ENCODE measurements at places on chromosomes 5 and 9. TPM values are rescaled to one million over a fixed set of nuclear protein-coding genes. Genes with fewer than 3 reads are reported as not detected.

- DNase-seq, result no peak
- H3K4me3 ChIP-seq, result no peak overlapping the region
- H3K4me1 ChIP-seq, result peaks cover 68% of the 10 kb centered on the region
- H3K27me3 ChIP-seq, result no peaks in the 10 kb centered on the region
- H3K27ac ChIP-seq, result no peak overlapping the region
- H3K36me3 ChIP-seq, result no peaks in the 10 kb centered on the region
Observed at GRCh38 chr5:57839025-57839424, 356.4 kb upstream of the ACTBL2 start.

DNA sequence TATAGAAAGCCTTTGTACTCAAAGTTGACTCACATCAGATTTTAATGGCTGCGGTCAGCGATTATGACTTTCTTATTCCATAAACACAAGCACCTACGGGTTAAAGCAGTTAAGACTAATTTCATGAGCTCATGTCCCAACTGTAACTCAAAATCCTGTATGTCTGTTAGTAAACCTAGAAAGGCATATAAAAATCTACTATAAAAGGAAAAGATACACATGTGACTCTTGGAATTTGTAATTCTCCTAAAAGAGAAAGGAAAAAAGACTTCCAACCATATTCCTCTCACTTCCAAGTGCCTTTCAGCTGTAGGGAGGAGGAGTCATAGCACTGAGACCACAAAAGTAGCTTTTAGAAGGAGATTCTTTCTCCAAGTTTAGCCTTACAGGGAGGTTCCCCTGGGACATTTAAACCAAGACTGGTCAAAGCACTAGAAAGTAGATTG lies 129.1 kb downstream of the EBF1 start:
- H3K4me3 ChIP-seq, result no peak overlapping the region
- no peak for DNase-seq
- no peak overlapping the region for H3K27ac ChIP-seq
- no peaks in the 10 kb centered on the region for H3K27me3 ChIP-seq

- H3K4me1 ChIP-seq, result no peaks in the 10 kb centered on the region
- H3K27me3 ChIP-seq, result no peaks in the 10 kb centered on the region
- DNase-seq, result no peak
- no peaks in the 10 kb centered on the region for H3K36me3 ChIP-seq
- no peak overlapping the region for H3K27ac ChIP-seq
Observed at GRCh38 chr9:33403941-33404787, 1.8 kb upstream of the AQP7 start.

- H3K27ac ChIP-seq, result no peak overlapping the region
- no peaks in the 10 kb centered on the region for H3K4me1 ChIP-seq
- no peak overlapping the region for H3K4me3 ChIP-seq
- no peaks in the 10 kb centered on the region for H3K36me3 ChIP-seq
- DNase-seq, result peak; percentile 48
Observed at GRCh38 chr5:132063090-132063911, 2.8 kb downstream of the IL3 start.

DNA sequence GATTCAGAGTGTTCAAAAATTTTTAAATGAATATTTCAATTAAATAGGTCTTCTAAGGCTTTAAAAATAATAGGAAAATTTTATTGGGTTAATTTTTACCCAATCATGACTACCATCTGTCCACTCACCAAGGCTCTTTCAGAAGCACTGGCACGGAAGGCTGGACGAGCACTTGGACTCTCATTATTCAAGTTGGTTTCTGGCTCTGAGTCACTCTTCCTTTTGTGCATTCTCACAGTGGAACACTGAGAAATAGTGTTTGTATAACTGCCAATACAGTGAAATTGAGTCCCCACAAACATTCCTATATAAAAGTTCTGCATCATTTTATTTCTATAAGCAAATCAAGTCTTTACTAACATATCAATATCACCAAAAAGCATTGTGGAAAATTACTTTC lies 1149.0 kb downstream of the EFNA5 start:
- H3K36me3 ChIP-seq, result no peaks in the 10 kb centered on the region
- H3K4me1 ChIP-seq, result peaks cover 14% of the 10 kb centered on the region
- no peaks in the 10 kb centered on the region for H3K27me3 ChIP-seq

DNA sequence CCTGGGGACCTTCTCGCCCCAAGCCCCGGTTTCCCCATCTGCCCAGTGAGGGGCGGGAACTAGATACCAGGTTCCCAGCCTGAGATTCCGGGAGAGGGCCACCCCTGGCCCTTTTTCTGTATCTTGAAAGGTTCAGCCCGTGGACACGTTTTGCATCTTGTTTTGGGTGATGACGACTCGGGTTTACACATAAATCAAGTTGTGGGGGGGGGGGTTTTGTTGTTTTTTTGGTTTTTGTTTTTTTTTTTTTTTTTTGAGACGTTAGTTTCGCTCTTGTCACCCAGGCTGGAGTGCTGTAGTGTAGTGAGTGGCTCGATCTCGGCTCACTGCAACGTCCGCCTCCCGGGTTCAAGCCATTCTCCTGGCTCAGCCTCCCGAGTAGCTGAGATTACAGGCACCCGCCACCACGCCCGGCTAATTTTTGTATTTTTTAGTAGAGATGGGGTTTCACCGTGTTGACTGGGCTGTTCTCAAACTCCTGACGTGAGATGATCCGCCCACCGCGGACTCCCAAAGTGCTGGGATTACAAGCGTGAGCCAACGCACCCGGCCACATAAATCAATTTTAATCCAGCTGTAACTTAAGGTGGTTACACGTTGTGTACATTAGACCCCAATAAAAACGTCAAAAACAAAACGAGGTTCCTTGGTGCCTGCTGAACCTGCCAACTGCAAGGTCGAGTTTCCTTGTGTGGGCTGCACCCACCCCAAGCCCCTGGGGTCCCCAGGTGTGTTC lies 1.1 kb upstream of the BRD3 start:
- peak overlapping the region; percentile 52 for H3K27ac ChIP-seq
- H3K27me3 ChIP-seq, result peaks cover 16% of the 10 kb centered on the region
- H3K36me3 ChIP-seq, result no peaks in the 10 kb centered on the region
- peak; percentile 57 for DNase-seq
- H3K4me1 ChIP-seq, result peaks cover 12% of the 10 kb centered on the region

- no peaks in the 10 kb centered on the region for H3K4me1 ChIP-seq
- H3K27ac ChIP-seq, result no peak overlapping the region
- no peaks in the 10 kb centered on the region for H3K36me3 ChIP-seq
- no peak for DNase-seq
- no peak overlapping the region for H3K4me3 ChIP-seq
Observed at GRCh38 chr5:81488862-81489261, 94.9 kb upstream of the ACOT12 start.

DNA sequence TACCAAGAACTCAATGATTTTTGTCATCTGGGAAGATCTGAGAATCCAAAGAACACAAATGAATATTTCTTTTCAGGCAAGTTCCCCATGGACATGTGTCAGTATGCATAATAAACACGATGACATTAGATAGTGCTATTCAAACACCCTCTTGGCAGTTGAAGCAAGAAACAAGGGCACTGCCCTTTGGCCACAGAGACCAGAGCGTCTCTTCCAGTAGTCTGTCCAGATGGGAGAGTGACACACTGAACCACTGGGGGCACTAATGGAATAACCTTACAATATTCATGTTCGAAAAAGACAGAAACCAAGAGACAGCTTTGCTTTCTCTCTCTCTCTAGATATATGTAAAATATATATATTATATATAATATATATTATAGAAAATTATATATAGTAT lies 301.9 kb downstream of the CTNND2 start:
- no peak overlapping the region for H3K4me3 ChIP-seq
- no peaks in the 10 kb centered on the region for H3K4me1 ChIP-seq
- DNase-seq, result no peak
- no peaks in the 10 kb centered on the region for H3K36me3 ChIP-seq
- no peak overlapping the region for H3K27ac ChIP-seq

GRCh38 chr9:123493627-123494026 lies 137.6 kb downstream of the CRB2 start:
- no peak for DNase-seq
- no peak overlapping the region for H3K4me3 ChIP-seq
- no peaks in the 10 kb centered on the region for H3K36me3 ChIP-seq
- H3K4me1 ChIP-seq, result no peaks in the 10 kb centered on the region

DNA sequence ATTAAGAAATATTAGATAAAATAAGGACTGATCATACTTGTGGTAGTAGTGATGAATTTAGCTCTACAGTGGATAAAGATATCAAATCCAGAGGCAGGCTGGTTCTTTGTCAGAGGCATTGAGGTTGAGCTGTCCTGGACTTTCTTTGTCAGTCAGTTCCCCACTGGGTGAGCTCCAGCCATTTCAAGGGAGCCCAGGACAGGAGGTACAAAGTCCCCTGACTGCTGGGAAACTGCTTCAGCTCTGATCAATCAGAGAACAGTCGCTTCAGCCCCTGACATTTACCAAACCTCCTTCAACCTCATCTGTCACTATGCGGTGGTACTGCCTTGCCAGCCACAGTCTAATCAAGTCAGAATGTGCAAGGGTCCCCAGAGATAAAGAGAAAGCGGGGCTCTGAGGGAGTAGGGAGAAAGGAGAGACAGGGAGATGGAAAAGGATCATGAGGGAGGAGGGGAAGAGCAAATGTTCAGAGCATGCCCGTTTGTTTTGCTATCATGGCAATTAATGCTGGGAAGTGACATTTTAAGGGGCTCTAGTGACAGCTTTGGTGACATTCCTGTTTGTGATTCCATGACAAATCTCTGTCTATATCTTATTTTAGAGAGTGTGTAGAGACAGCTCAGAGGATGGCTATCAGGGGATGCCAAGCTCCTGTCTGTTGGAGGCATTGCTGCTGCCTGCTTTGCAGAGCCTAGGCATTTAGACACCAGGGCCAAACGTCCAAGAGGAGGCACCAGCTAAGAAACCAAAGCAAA lies 223.2 kb downstream of the ASTN2 start:
- no peaks in the 10 kb centered on the region for H3K4me1 ChIP-seq
- DNase-seq, result no peak
- no peak overlapping the region for H3K4me3 ChIP-seq
- H3K27me3 ChIP-seq, result no peaks in the 10 kb centered on the region

- H3K4me3 ChIP-seq, result no peak overlapping the region
- DNase-seq, result no peak
- H3K27me3 ChIP-seq, result no peaks in the 10 kb centered on the region
- H3K27ac ChIP-seq, result no peak overlapping the region
Observed at GRCh38 chr9:80615964-80616363, 1044.2 kb downstream of the TLE4 start.

DNA sequence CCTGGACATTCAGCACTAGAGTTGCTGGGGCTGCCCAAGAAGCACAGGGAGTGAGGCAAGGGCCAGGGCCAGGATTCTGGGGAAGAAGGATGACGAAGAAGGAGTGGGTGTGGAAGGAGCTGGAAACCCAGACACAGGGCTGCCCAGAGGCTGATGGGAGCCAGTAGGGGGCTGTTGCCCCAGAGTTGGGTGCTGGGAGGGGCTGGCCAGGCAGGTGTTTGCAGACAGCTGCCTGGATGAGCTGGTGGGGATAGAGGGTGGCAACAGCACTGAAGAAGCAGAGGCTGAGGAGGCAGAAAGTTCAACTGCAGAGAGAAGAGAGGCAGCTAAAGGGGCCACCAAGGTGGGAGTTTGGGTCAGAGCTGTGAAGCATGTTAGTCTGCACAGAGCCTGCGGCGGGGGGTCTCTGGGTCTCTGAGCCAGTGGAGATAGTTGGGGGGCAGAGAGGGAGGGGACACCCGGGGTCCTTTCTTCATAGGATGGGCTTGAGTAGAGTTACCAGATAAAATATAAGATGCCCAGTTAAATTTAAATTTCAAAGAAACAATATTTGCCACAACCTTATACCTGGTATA lies 2.5 kb upstream of the AQP7 start:
- H3K27me3 ChIP-seq, result no peaks in the 10 kb centered on the region
- no peaks in the 10 kb centered on the region for H3K36me3 ChIP-seq
- no peaks in the 10 kb centered on the region for H3K4me1 ChIP-seq
- DNase-seq, result no peak

- no peaks in the 10 kb centered on the region for H3K4me1 ChIP-seq
- H3K36me3 ChIP-seq, result no peaks in the 10 kb centered on the region
- no peak overlapping the region for H3K27ac ChIP-seq
Observed at GRCh38 chr5:13865312-13865711, 79.2 kb downstream of the DNAH5 start.

- no peaks in the 10 kb centered on the region for H3K36me3 ChIP-seq
- H3K27ac ChIP-seq, result no peak overlapping the region
- no peaks in the 10 kb centered on the region for H3K4me1 ChIP-seq
- no peak overlapping the region for H3K4me3 ChIP-seq
Observed at GRCh38 chr5:18975624-18976023, 1012.4 kb downstream of the CDH18 start.

- H3K4me3 ChIP-seq, result no peak overlapping the region
- no peaks in the 10 kb centered on the region for H3K4me1 ChIP-seq
- no peaks in the 10 kb centered on the region for H3K36me3 ChIP-seq
- no peak overlapping the region for H3K27ac ChIP-seq
- no peaks in the 10 kb centered on the region for H3K27me3 ChIP-seq
Observed at GRCh38 chr5:110058175-110058574, 368.4 kb downstream of the MAN2A1 start.

GRCh38 chr5:168342985-168343384 lies 51.5 kb downstream of the WWC1 start:
- H3K27me3 ChIP-seq, result no peaks in the 10 kb centered on the region
- H3K4me1 ChIP-seq, result no peaks in the 10 kb centered on the region
- no peak for DNase-seq
- H3K4me3 ChIP-seq, result no peak overlapping the region
- H3K36me3 ChIP-seq, result no peaks in the 10 kb centered on the region

- H3K4me3 ChIP-seq, result no peak overlapping the region
- no peak for DNase-seq
- peaks cover 65% of the 10 kb centered on the region for H3K36me3 ChIP-seq
- H3K4me1 ChIP-seq, result no peaks in the 10 kb centered on the region
- no peak overlapping the region for H3K27ac ChIP-seq
Observed at GRCh38 chr5:179867476-179867875, 8.9 kb upstream of the MRNIP start.

- no peaks in the 10 kb centered on the region for H3K27me3 ChIP-seq
- DNase-seq, result no peak
- H3K27ac ChIP-seq, result no peak overlapping the region
- H3K4me1 ChIP-seq, result peaks cover 10% of the 10 kb centered on the region
Observed at GRCh38 chr5:115872447-115872846, 30.7 kb downstream of the AP3S1 start.

- no peak overlapping the region for H3K27ac ChIP-seq
- peak overlapping the region; percentile 60 for H3K4me3 ChIP-seq
- no peaks in the 10 kb centered on the region for H3K36me3 ChIP-seq
- no peak for DNase-seq
- H3K4me1 ChIP-seq, result peaks cover 36% of the 10 kb centered on the region
Observed at GRCh38 chr9:69671311-69671878, 776 bp downstream of the APBA1 start.

- H3K4me3 ChIP-seq, result no peak overlapping the region
- peaks cover 21% of the 10 kb centered on the region for H3K4me1 ChIP-seq
- DNase-seq, result no peak
- no peak overlapping the region for H3K27ac ChIP-seq
- H3K27me3 ChIP-seq, result no peaks in the 10 kb centered on the region
- H3K36me3 ChIP-seq, result peaks cover 5% of the 10 kb centered on the region
Observed at GRCh38 chr9:33022755-33023154, 2.3 kb upstream of the DNAJA1 start.

The DBH gene
- not detected for total RNA-seq

The GCNT1 gene
- 11.0 TPM for total RNA-seq

The ENTR1 gene
- 47.3 TPM for total RNA-seq

The C5orf34 gene
- total RNA-seq, result 6.5 TPM

The NUTM2G gene
- not detected for total RNA-seq

The DNAH5 gene
- 1.7 TPM for total RNA-seq

The ASS1 gene
- total RNA-seq, result 2.0 TPM

The FCN1 gene
- total RNA-seq, result not detected

The TMEM174 gene
- total RNA-seq, result not detected

The HAPLN1 gene
- total RNA-seq, result not detected

The SPAG8 gene
- 0.69 TPM for total RNA-seq

The RELL2 gene
- 3.1 TPM for total RNA-seq

The EIF4E1B gene
- not detected for total RNA-seq

The PPP2R2B gene
- not detected for total RNA-seq

The ARHGEF39 gene
- total RNA-seq, result 6.5 TPM

The RNF183 gene
- total RNA-seq, result not detected

Data from endothelial cell of umbilical vein (primary cell).